ENCODE measurements at places on chromosomes 12 and 14.

GRCh38 chr14:103770500-103770899, 54.9 kb downstream of the ZFYVE21 start:
- no peak for DNase-seq

- DNase-seq, result no peak
These were observed 374.2 kb downstream of the BCL11B start for GRCh38 chr14:98897605-98898309.

- no peak for DNase-seq
These were observed 3.1 kb downstream of the NR4A1 start for GRCh38 chr12:52054231-52054832.

DNA sequence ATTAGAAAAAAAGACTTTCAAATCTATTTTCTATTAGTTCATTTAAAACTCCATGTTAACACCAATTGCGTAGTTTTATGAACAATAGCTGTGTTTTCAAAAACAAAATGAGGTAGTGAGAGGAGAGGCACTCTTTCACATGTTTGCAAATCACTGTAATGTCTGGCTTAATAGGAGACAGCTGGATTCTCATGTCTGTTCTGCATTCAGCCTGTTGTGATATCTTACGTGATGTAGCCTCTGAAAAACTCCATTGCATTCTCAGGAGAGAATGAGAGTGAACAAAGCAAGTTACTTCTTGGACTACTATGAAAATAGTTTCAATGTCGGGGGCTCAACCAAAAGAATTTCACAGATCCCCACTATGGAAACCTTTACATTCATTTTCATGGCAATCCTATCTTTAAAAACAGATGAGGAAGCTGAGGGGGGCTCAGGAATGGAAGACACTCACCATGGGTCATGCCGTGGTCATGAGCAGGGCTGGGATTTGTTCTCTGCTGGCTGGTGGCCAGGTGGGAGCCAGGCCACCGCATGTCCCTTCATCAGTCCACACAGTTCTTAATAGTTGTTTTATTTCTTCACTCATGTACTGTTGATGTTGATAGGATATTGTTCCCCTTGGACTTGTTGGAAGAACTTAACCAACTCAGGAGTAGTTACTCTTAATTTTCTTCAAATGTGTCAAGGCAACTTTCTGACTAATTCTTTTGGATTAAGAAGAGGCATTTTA, 346.2 kb upstream of the FAR2 start:
- no peak for DNase-seq

DNA sequence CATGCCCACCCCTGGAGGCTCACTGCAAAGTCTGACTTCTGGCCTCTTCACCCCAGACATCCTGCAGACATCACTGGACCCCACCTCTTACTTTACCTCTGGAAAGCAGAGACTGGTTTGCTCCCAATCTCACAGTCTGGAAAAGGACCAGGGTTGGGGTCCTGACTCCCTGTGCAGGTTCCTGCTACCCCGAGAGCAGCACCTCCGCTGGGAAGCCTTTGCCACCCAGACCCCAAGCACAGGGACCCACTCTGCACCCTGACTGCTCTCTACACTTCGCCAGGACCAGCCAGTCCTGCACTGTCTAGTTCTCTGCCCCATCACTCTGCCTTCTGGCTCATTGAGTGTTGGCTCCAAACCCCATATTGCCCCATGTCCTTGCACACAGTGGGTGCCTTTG, 16.0 kb downstream of the FOXN4 start:
- no peak for DNase-seq

DNA sequence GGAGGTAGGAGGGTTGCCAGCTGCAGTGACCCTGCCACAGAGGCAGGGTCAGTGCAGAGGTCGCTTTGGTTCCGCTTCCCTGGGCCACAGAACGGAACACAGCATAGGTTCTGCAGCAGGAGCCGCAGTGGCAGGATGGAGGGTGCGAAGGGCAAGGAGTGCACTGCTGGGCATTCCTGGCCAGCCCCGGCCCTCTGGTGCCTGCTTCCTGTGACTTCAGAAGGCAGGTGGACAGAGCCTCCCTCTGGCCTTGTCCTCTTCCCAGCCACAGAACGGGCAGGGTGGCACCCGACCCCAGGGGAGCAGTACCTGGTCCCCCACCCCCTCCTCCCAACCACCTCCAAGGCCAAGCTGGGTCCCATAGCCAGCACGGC, 37.7 kb downstream of the SLC8B1 start:
- peak; percentile 77 for DNase-seq

GRCh38 chr14:52922059-52922458, 28.8 kb downstream of the FERMT2 start:
- DNase-seq, result no peak
